ENCODE measurements at places on chromosomes 4 and X. TPM values are rescaled to one million over a fixed set of nuclear protein-coding genes. Genes with fewer than 3 reads are reported as not detected.

Gene ANK2
- total RNA-seq, result 1.7 TPM

Gene AMMECR1
- 6.5 TPM for total RNA-seq

Gene ADH1B
- 1.2 TPM for total RNA-seq

Gene SGCB
- total RNA-seq, result 26.3 TPM

Gene MRPL1
- 56.5 TPM for total RNA-seq

Gene HPSE
- 7.6 TPM for total RNA-seq

Gene SCML2
- 0.97 TPM for total RNA-seq

Gene IQCM
- total RNA-seq, result not detected

Gene IL3RA
- total RNA-seq, result 10.4 TPM

Gene IL2RG
- total RNA-seq, result not detected

Gene MAGEE1
- 1.2 TPM for total RNA-seq

Gene TMEM47
- 36.7 TPM for total RNA-seq

Gene BCLAF3
- 2.3 TPM for total RNA-seq

Gene CXorf65
- total RNA-seq, result not detected

Gene SH3BP2
- 22.7 TPM for total RNA-seq

Gene PDGFC
- 16.0 TPM for total RNA-seq

Gene F8A2
- not detected for total RNA-seq

Gene KCND1
- 0.46 TPM for total RNA-seq

Gene CLCN5
- 8.7 TPM for total RNA-seq

Gene CSN1S1
- total RNA-seq, result 0.32 TPM

Gene CENPVL1
- not detected for total RNA-seq

Gene OPRPN
- not detected for total RNA-seq

Gene GPC3
- not detected for total RNA-seq

Gene ZNF827
- total RNA-seq, result 5.0 TPM

Gene AMTN
- not detected for total RNA-seq

Gene RBM46
- total RNA-seq, result not detected

Gene PDLIM3
- total RNA-seq, result 58.5 TPM

Gene FABP2
- not detected for total RNA-seq

Gene TMEM271
- total RNA-seq, result not detected

Gene SCLT1
- total RNA-seq, result 19.0 TPM

Gene PHOX2B
- not detected for total RNA-seq

Gene SYNPO2
- total RNA-seq, result under 0.01 TPM

Gene CLDN34
- not detected for total RNA-seq

Gene KLHL13
- 18.5 TPM for total RNA-seq

Gene SLC4A4
- 0.76 TPM for total RNA-seq

Gene MGARP
- 59.3 TPM for total RNA-seq

Gene OPHN1
- 6.8 TPM for total RNA-seq

Gene FAM9C
- not detected for total RNA-seq

Gene MFAP3L
- 0.97 TPM for total RNA-seq

Gene WAS
- 0.46 TPM for total RNA-seq

Gene NPY2R
- not detected for total RNA-seq

Gene CDKL5
- total RNA-seq, result 0.97 TPM

Gene APBB2
- total RNA-seq, result 134 TPM

Gene DDX53
- not detected for total RNA-seq

Gene C1QTNF7
- total RNA-seq, result not detected

Gene TLR2
- 0.30 TPM for total RNA-seq

Gene PAK3
- total RNA-seq, result under 0.01 TPM

Gene GLRA2
- not detected for total RNA-seq

Gene REELD1
- not detected for total RNA-seq

Gene TRIM75
- not detected for total RNA-seq

Gene LRRC66
- 0.30 TPM for total RNA-seq

Gene BLTP1
- total RNA-seq, result 47.1 TPM

Gene MCUB
- total RNA-seq, result 54.6 TPM

Gene CNGA1
- not detected for total RNA-seq

Data from epithelial cell of umbilical artery (primary cell).